ENCODE measurements at places on chromosomes 1 and 21.
A peak's percentile ranks its signal among the peaks of the same experiment; 100 is the strongest.

- DNase-seq: no peak
These were observed 255.4 kb upstream of the PLXNA2 start for GRCh38 chr1:208499601-208500000.

DNA sequence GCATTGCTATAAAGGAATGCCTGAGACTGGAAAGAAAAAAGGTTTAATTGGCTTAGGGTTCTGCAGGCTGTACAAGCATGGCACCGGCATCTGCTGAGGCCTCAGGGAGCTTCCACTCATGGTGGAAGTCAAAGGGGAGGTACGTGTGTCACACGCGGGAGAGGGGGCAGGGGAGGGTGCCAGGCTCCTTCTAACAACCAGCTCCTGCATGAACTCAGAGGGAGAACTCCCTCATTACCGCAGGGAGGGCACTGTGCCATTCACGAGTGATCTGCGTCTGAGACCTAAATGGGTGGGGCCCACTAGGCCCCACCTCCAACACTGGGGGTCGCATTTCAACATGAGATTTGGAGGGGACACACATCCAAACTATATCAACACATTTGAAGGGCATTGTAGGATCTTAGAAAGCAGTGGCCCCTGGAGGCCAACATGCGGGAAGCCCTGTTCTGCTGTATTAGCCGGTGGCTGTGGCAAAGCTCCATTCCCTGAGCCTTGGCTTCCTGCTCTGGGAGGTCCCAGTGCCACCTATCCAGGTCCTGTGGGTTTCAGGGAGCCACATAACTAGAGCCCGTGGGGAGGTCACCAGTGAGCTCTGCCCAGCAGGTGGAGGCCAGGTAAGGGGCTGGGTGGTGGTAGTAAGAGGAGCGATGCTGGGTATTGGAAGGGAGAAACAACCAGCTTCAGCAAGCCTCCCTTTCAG lies 10.0 kb downstream of the WNT3A start:
- no peak for DNase-seq

DNA sequence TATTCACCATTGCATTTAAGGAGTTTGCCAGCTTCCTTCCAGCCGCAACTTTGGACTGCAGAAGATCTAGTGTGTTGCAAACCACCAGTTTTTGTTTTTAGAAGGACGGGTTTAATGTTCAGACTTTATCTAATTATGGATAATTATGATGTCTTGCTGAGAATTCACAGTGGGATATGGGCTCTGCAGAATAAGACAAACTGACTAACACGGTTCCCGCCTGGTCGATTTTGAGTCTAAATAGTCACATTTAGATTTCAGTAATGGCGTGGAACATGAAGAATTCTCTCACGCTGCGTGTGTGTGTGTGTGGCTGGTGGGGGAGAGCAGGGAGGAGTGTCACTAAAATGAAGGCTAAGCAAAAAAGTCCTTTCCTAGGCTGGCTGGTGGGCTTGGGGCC lies 48.5 kb upstream of the DMRTB1 start:
- DNase-seq: no peak

DNA sequence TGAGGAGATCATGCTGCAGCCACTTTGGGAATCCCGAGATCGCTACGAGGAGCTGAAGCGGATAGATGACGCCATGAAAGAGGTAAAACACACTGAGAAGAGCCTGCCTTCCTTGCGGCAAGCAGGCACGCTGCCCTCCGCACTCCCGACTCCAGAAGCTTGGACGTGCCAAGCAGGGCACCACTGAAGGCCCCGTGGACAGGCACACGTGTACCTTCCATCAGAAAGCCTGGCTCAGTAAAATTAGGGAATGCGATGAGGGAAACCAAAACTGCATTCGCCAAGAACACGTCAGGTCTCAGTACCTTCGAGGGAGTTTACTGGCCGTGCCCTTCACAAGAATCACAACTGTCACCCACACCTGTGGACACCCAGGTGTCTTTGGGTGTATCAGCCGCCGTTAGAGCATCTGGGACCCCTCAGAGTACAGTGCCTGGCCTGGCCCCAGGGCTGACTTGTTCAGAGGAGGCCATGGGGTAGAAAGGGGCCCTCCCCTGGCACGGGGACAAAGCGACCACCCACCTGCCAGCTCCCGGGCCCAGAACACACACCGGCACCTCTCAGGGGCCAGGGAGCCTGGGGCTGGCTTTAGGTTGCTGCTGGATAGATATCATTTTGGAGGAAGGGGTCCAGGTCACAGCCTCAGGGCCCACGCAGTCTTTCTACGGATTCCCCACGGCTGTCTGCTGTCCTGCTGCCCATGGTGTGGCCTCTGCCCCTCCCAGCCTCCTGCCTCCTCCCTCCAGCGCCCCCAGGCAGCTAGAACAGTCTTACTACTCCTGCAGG lies 108.4 kb downstream of the WDR4 start:
- DNase-seq: no peak

DNA sequence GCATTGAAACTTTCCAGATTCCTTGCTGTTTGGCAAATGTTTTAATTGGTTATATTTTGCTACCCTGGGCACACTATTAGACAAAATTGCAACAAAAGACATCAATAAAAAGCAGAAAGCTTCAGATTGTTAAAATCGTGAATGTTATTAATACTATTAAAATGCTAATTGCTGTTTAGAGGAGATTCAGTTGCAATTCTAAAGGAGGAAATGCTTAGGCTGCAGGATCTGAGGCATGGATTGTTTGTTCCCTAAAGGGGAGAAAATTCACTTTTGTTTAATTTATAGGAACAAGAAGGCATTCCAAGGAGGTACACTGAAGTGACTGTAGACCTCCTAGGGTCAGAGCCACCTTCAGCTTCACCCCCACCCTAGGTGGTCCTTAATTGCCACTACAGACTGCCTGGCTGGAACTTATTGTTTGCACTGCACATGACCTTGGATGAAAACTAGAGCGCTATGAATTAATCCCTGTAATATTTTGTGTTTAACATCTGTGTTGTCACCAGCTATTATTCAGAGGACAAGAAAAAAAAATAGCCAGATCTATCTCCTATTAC lies 1266.9 kb upstream of the ADGRL2 start:
- DNase-seq: no peak

DNA sequence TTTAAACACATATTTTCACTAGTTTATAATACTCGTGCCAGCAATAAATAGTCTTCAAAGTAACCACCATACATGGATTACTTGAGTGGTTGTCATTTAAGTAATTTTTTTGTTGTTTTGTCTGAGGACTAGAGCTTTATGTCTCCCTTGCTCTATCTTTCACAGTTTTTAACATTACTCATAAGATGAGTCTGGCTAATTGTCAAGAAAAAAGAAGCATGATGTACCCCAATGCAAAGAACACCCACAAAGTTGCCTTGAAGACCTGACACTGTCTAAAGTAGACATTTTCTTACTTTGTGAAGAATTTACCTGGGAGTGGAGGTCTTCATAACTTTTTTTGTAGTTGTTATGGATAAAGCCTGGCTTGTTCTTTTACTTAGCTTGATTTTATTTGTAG lies 210.4 kb upstream of the BRINP3 start:
- no peak for DNase-seq

DNA sequence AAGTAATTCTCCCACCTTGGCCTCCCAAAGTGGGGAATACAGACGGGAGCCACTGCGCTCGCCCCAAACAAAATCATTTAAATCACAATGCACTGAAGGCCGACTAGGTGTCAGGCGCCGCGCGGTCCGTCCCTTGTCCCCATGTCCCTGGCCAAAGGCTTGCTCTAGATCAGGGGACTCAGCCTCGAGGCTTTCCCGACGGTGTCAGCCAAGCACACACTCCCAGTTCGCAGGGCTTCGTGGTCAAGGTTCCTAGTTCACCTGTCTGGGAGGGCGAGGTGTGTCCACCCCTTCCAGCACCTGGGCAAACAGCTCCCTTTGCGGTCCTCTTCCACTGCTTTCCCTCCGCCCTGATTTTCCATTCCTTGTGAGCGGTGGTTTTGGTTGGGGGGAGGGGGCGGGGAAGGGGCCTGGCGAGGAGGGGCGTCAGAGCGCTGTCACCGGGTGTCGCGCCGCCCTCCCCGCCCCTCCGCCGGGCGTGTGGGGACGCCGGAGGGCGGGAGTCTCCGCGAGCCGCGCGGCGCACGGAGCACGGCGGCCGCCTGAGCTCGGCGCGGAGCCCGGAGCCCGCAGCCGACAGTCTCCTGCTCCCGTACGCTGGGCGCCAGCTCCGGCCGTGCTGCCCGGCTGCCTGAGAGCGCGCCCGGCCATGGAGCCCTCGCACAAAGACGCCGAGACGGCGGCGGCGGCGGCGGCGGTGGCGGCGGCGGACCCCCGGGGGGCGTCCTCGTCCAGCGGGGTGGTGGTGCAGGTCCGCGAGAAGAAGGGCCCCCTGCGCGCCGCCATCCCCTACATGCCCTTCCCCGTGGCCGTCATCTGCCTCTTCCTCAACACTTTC lies at the start of gene STUM:
Gene STUM, plus strand, starts transcription at position 509 of the 838 bp plus-strand sequence. Its CDS starts 141 bp downstream, at position 650.
- no peak for DNase-seq

GRCh38 chr1:41053316-41053715 lies 31.8 kb upstream of the SLFNL1 start:
- DNase-seq: no peak

DNA sequence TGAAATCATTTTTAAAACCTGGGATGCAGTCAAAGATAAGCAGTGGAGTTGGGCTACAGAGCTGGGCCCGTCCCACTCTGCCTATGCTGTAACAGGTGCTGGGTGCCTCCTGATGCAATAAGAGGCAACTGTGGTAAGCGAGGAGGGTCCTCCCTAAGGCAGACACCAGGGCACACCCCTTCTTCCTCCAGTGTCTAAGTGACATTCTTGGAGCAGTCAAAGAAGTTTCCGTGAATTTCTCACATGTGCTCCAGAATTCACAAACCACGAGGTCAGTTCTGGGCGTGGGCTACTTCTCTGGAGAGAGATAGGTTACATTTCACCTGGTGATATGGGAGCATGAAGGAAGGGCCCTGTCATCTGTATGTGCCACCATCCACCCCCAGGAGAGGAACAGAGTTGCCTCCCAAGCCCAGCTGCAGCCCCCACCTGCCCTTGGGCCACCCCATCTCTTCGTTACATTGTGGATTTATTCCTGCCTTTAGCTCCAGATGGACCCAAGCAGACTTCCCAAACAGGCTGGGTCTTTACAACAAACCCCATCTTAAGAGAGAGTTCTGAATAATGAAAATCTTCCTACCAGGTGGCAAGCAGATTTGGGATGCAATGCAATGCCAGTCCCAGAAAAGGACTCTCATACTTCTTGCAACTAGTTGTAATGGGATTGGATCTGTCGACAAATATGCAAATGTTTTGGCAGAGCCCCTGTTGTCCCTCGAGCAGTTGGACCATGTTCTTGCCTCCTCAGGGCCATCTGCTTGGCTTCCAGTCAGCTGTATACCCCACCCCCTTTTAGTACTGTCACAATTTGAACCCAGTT lies 82.5 kb upstream of the CNTN2 start:
- no peak for DNase-seq

DNA sequence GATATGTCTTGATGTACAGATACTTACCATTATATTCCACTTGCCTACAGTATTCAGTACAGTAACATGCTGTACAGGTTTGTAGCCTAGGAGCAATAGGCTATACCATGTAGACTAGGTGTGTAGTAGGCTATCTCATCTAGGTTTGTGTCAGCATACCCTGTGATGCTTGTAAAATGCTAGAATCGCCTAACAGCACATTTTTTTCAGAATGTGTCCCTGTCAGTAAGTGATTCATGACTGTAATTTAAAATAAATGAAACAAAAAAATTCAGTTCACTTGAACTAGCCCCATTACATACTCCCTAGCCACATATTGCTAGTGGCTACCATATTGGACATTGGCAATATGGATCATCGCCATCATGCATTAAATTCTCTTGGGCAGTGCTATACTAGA lies 51.3 kb downstream of the CLIC4 start:
- no peak for DNase-seq

- no peak for DNase-seq
These were observed 8.7 kb downstream of the NFASC start for GRCh38 chr1:204879351-204879750.

GRCh38 chr1:198681831-198682759 lies 43.3 kb downstream of the PTPRC start:
- peak; percentile 17 for DNase-seq

GRCh38 chr1:109040989-109041620 lies 797 bp downstream of the WDR47 start:
- DNase-seq: no peak

DNA sequence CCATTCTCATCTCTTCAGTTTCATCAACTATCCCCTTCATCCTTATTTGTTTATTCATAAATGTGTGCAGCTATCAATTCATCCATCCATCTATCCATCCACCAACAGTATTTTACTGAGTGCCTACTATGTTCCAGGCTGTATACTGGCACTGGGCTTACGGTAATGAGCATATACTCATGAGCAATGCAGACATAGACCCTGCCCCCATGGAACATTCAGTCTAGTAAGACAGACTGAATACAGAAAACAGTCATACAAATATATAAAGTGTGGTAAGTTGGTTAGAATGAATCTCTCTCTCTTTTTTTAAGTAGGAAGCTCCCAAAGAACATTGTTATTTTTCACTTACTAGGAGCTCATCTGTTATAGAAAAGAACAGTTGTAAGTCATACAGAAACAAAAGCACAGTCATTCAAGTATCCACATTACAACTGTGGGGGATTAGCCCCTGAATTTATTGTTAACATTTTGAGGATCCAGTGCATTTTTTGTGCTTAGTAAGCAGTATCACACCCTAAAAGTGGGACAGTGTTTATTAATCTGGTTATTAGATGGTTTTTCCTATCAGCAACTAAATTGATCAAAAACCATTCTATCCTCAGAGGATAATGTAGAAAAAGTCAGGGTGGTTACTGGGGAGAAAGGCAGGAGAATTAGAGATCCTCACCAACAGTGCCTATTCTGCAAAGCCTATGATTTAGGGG lies 3.6 kb downstream of the SLC16A4 start:
- DNase-seq: no peak

GRCh38 chr21:18369115-18369514 lies 34.5 kb downstream of the TMPRSS15 start:
- no peak for DNase-seq

DNA sequence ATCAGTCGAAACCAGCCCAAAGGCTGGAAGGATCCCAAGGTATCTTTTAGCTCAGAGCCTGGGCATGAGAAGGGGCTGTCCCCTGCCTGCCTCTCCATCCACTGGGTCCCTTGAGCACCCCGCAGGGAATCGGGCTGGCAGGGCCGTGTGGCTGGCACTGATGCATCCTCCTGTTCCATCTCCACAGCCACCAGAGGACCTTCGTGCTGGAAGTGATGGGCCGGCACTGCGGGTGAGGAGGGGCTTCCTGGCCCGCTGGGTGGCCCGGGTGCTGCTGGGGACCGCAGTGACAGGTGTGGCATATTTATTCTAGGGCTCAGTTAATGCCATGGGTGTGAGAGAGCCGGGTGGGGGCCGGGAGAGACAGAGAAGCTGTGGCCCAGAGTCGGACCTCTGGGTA lies 13.6 kb downstream of the PFKL start:
- DNase-seq: no peak

GRCh38 chr1:227728059-227728891 lies 6.8 kb downstream of the JMJD4 start:
- DNase-seq: peak; percentile 5

DNA sequence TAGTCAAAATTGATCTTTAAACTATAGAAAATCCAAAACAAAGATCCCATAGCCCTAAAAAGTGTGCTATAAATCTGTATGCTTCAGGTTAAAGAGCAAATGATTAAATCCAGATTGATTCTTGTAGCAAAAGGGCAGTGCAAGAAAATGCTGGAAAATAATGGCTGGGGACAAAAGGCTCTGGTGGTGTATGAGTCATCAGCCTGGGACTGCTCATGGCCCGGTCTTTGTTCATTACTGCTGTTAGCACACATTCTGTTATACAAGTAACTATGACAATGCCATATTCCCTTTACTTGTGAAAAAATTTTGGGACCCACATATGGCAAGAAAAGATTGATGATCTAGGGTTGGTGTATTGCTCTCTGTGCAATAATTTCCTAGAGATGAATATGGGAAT lies 89.1 kb downstream of the RWDD3 start:
- no peak for DNase-seq

Measured in NCI-H187 (cell line).